ENCODE measurements at places on chromosomes 12 and 14. TPM values are rescaled to one million over a fixed set of nuclear protein-coding genes. Genes with fewer than 3 reads are reported as not detected.

Gene SMIM41
- total RNA-seq, result 0.13 TPM

Gene MGP
- 500 TPM for total RNA-seq

Gene RASSF3
- total RNA-seq, result 32.5 TPM

Gene KHNYN
- total RNA-seq, result 35.6 TPM

GRCh38 chr14:61281186-61281947 lies at the start of gene TMEM30B:
Gene TMEM30B (minus strand): TSS chr14:61281338. CDS start chr14:61281147, 191 bp downstream.
- peaks cover 19% of the 10 kb centered on the region for H3K27me3 ChIP-seq
- DNase-seq, result no peak
- H3K4me3 ChIP-seq, result peak within 1 kb of the TSS; percentile 56
- peaks cover 10% of the 10 kb centered on the region for H3K4me1 ChIP-seq

- H3K27ac ChIP-seq, result no peak overlapping the region
- H3K27me3 ChIP-seq, result no peaks in the 10 kb centered on the region
- no peaks in the 10 kb centered on the region for H3K4me1 ChIP-seq
- no peak overlapping the region for H3K4me3 ChIP-seq
Observed at GRCh38 chr12:120950807-120951206, 27.5 kb upstream of the HNF1A start.

DNA sequence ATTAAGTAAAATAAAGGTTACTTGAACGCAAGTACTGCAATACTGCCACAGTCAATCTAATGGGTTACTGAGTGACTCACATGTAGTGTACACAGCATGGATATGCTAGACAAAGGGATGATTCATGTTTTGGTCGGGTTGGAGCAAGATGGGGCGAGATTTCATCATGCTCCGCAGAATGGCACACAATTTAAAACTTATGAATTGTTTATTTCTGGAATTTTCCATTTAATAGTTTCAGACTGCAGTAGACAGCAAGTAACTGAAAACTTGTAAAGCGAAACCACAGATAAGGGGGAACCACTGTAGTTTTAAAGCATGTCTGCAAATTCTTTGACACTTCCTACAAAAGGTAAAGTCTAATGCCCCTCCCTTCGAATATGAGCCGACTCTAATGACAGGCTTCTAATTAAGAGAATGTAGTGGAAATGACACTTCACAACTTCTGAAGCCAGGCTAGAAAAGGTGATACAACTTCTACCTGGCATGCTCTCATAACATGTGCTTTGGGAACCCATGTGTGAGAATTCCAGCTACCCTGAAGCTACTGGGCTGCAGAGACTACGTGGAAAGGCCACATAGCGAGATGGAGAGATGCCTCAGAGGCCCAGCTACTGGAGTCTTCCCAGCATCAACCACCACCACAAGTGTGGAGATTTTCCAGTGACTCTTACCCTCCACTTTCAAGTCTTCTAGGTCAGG lies 13.9 kb upstream of the TCP11L2 start:
- no peaks in the 10 kb centered on the region for H3K36me3 ChIP-seq
- H3K27ac ChIP-seq, result no peak overlapping the region
- no peak for DNase-seq
- no peaks in the 10 kb centered on the region for H3K4me1 ChIP-seq

DNA sequence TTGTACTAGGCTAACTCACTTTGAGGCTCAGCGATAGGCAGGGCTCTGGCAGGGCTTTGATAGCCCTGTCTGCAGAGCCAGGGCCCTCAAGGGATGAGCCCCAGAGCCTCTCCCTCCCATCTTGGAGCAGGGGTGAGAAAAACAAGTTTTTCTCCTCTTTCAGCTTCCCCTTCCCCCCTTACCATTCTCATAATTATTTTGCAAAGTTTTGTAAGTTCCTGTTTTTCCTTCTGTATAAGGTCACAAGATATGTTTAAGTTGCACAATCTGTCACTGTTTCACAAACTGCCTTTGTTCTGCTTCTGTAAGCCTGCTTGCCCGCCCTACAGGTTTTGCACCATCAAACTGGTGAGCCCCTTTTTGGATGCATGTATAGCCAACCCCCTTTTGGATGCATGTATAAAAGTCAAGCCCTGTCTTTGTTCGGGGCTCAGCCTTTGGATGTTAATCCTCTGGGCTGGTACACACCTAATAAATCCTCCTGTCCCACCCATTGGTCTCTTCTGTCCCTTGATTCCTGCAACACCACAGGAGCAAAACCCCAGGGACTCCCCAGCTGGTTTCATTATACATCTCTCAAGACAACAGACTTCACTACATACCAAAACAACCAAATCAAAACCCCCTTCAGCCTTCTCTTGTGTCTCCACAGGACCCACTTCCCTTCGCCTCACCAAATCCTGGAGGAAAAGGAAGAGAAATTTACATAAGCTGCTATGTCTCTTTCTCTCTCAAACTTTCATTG lies 52.5 kb upstream of the RESF1 start:
- H3K36me3 ChIP-seq, result no peaks in the 10 kb centered on the region
- no peaks in the 10 kb centered on the region for H3K4me1 ChIP-seq
- H3K27ac ChIP-seq, result no peak overlapping the region
- DNase-seq, result peak; percentile 38
